GM04503 (cell line): ENCODE measurements at places on chromosomes 16 and 17.

DNA sequence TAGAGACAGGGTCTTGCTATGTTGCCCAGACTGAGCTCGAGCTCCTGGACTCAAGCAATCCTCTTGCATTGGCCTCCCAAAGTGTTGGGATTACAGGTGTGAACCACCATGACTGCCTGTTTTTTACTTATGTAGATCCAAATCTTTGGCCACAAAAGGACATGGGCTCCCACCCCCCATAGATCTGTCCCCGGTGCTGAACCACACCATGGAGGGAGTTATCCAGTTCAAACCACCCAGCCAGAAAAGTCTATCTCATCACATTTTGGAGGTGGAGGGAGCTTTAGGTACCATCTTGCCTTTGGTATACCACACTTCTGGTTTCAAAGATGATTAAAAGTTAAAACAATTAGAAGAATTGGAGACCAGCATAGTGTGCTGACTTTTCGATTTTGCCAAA is 26.2 kb downstream of the SHISA9 start:
- no peak for DNase-seq

- DNase-seq = no peak
Observed at GRCh38 chr17:40063187-40063771, 514 bp downstream of the THRA start.

DNA sequence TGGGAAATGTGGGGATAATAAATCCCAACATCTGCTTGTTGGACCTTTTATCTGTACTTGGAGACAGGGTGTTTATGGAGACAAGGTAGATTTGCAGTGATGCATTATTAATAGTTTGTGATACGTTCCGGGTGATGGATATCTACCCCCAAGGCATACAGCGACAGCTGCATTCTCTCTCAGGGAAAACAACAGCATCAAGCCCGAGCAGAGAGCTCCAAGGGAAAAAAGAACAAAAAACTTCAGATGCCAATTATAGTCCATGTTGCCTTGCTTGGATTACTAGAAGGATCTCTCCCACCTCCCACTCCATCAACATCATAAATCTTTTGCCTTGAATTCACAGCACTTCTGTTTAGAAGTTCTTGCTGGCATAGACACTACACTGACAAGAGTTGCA is 187.5 kb upstream of the CDH11 start:
- no peak for DNase-seq

- no peak for DNase-seq
Observed at GRCh38 chr17:17032131-17032692, 10.0 kb upstream of the MPRIP start.

DNA sequence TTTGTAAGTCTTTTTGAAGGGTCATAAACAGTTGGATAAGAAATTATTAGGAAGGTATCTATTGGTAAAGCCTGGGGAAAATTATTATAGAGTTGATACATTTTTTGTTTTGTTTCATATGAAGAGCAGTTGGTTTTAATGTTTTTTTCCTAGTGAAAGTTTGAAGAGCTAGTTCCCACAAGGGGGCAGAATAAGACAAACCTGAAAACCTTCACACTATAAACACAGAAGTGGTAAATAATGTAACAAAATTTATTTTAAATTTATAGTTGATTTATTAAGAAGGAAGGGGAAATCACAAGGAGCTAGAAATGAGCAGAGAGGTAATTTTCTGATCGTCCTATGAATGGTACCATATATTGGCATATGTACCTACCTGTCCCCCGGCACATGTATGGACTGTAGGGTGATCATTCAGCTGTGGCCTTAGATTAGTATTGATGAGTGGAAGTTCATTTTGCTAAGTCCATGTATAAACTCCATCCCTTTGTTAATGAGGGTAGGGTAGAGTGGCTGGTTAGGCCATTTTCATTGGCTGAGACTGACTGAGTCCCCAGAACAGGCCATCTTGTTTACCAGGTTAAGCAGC is 116.3 kb downstream of the TANC2 start:
- DNase-seq = no peak

- no peak for DNase-seq
Observed at GRCh38 chr17:8869114-8869815, 1.8 kb upstream of the PIK3R6 start.

GRCh38 chr17:3972281-3972731 is 8.1 kb upstream of the ATP2A3 start:
- no peak for DNase-seq
